ENCODE measurements at places on chromosomes 5 and 9. TPM values are rescaled to one million over a fixed set of nuclear protein-coding genes. Genes with fewer than 3 reads are reported as not detected.

NANS gene
- total RNA-seq: 29.9 TPM

CDO1 gene
- total RNA-seq: 4.6 TPM

SAPCD2 gene
- 0.69 TPM for total RNA-seq

IL12B gene
- not detected for total RNA-seq

GRCh38 chr5:67154556-67155206 lies 41.9 kb downstream of the CD180 start:
- no peak for DNase-seq
- H3K36me3 ChIP-seq: peaks cover 19% of the 10 kb centered on the region

DNA sequence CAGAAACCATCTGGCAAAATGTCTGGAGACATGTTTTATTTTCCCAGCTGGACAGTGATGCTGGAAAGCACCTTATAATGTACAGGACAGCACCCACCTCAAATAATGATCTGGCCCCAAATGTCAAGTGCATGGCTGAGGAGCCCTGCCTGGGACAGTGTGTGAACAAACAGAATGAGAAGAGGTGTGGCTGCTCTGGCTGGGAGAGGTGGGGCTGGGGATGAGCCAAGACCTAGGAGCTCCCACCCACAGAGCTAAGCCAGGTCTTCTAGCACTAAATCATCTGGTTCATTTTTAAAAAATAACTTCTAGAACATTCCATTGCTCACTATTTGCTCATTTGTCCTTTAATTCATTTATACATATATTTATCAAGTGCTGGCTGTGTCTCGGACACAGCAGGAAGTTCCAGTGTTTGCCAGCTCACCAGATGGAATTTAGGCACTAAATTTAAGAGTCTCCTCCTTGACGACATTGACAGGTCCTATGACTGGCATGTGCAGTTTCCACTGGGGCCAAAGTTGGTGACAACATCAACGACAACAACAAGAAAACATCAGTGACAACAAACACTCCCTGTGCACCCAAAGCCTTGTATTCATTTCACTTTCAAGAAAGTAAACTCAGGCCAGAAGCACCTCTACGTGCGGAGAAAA lies 59.1 kb downstream of the GTF3C4 start:
- no peak for DNase-seq
- H3K4me1 ChIP-seq: no peaks in the 10 kb centered on the region
- H3K36me3 ChIP-seq: no peaks in the 10 kb centered on the region
- H3K27me3 ChIP-seq: no peaks in the 10 kb centered on the region
- H3K27ac ChIP-seq: no peak overlapping the region

DNA sequence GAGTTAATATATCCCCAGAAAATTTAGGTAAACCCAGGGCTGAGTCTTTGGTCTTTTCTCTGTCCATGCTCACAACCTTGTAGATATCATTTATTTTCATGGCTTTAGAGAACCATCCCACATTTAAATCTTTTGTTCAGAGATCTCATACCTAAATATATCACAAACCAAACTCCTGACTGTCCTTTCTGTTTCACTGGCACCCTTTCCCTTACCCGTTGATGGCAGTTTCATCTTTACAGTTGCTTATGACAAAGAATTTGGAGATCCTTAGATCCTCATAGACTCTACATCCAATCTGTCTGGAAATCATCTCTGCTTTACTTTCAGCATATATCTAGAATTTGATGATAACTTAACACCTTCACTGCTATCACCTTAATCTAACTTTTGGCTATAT lies 19.2 kb downstream of the RNF180 start:
- no peaks in the 10 kb centered on the region for H3K4me1 ChIP-seq
- no peaks in the 10 kb centered on the region for H3K27me3 ChIP-seq
- H3K27ac ChIP-seq: no peak overlapping the region
- no peak for DNase-seq
- no peak overlapping the region for H3K4me3 ChIP-seq
